Breast epithelium (tissue), 4 donors: ENCODE measurements at places on chromosomes 7 and 10. TPM values are rescaled to one million over a fixed set of nuclear protein-coding genes. Genes with fewer than 3 reads are reported as not detected.

CPA2 gene
- not detected for total RNA-seq

VAX1 gene
- not detected for total RNA-seq

PIK3AP1 gene
- total RNA-seq = 14.2 TPM

PON1 gene
- total RNA-seq = not detected

OR2A12 gene
- not detected for total RNA-seq

C1QL3 gene
- total RNA-seq = not detected

DKK1 gene
- total RNA-seq = 2.0 TPM

SKAP2 gene
- total RNA-seq = 46.5 TPM

ATP5MK gene
- 204 TPM for total RNA-seq

TWIST1 gene
- total RNA-seq = 99.5 TPM

ZNF12 gene
- total RNA-seq = 20.6 TPM

GRCh38 chr10:83603708-83604107 lies 535.6 kb upstream of the GHITM start:
- H3K36me3 ChIP-seq = no peaks in the 10 kb centered on the region
- no peak overlapping the region for H3K4me3 ChIP-seq
- no peaks in the 10 kb centered on the region for H3K4me1 ChIP-seq
- DNase-seq = no peak
- no peak overlapping the region for H3K27ac ChIP-seq

- H3K4me1 ChIP-seq = no peaks in the 10 kb centered on the region
- H3K27ac ChIP-seq = no peak overlapping the region
- no peak overlapping the region for H3K4me3 ChIP-seq
- no peaks in the 10 kb centered on the region for H3K27me3 ChIP-seq
Measured at GRCh38 chr7:95511716-95512260, 26.0 kb downstream of the ASB4 start.

GRCh38 chr7:116584721-116585120 lies 59.9 kb downstream of the CAV1 start:
- H3K27me3 ChIP-seq = no peaks in the 10 kb centered on the region
- no peak for DNase-seq
- H3K27ac ChIP-seq = no peak overlapping the region

DNA sequence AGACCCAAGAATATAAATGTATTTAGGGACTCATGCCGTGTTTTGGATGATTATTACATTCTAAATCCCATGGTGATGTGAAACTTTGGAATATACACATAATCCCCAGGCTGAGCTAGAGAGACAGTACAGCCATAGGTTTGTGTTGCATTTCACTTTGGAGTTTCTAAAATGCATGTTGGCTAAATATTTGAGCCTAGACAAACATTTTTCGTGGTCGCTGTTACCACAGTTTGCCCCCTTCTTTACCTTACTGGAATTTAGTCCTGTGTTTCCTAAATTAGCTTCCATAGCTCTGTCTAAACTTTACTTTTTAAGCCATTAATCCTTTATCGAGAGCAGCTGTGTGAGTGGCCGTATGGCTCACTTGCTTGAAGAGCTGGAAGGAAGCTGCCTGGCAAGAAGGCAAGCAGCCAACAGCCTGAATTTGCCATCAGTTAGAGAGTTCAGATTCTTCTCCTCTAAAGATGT lies 192.0 kb downstream of the BICC1 start:
- no peak for DNase-seq
- no peaks in the 10 kb centered on the region for H3K4me1 ChIP-seq
- no peak overlapping the region for H3K4me3 ChIP-seq

DNA sequence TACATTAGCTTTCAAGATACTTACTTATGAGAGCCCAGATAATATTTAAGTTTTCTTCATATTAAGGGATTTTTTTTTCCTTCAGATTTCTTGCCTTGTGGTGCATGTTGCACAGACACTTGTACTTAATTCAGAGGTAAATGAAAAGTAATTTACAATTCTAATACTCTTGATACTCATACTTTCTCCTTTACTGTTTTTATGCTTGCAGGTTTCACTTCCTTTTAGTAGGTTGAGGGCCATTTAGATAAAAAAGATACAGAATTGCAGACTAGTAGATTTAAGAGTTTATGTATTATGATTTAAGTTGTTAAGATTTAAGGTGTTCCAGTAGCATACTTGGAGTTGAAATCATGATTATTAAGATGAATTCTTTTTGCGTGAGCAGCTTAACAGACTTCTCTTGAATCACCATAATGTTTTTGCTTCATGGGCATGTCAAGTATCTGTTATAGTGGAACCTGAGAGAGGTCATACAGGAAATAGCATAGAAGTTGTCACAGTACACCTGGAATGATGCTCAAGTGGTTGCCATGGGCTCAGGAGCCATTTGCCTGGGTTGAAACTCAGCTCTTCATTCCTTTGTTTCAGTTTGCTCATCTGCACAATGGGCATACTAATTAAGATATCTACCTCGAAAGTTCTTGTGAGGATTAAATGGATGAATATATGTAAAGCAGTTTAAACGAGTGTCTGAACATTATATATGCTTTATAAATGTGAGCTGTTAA lies 174.8 kb upstream of the PRPS1L1 start:
- no peak overlapping the region for H3K27ac ChIP-seq
- no peak for DNase-seq
- H3K27me3 ChIP-seq = no peaks in the 10 kb centered on the region
- H3K4me3 ChIP-seq = no peak overlapping the region
- H3K36me3 ChIP-seq = no peaks in the 10 kb centered on the region
- H3K4me1 ChIP-seq = no peaks in the 10 kb centered on the region

- H3K4me3 ChIP-seq = no peak overlapping the region
- no peaks in the 10 kb centered on the region for H3K36me3 ChIP-seq
- H3K27ac ChIP-seq = no peak overlapping the region
- no peak for DNase-seq
Measured at GRCh38 chr10:105743343-105744056, 1102.4 kb downstream of the SORCS3 start.

- no peaks in the 10 kb centered on the region for H3K4me1 ChIP-seq
- H3K36me3 ChIP-seq = no peaks in the 10 kb centered on the region
- H3K4me3 ChIP-seq = peak overlapping the region; percentile 94
- DNase-seq = no peak
- H3K27me3 ChIP-seq = no peaks in the 10 kb centered on the region
- H3K27ac ChIP-seq = peak overlapping the region; percentile 95
Measured at GRCh38 chr7:90210475-90210874, 1.1 kb upstream of the STEAP2 start.

DNA sequence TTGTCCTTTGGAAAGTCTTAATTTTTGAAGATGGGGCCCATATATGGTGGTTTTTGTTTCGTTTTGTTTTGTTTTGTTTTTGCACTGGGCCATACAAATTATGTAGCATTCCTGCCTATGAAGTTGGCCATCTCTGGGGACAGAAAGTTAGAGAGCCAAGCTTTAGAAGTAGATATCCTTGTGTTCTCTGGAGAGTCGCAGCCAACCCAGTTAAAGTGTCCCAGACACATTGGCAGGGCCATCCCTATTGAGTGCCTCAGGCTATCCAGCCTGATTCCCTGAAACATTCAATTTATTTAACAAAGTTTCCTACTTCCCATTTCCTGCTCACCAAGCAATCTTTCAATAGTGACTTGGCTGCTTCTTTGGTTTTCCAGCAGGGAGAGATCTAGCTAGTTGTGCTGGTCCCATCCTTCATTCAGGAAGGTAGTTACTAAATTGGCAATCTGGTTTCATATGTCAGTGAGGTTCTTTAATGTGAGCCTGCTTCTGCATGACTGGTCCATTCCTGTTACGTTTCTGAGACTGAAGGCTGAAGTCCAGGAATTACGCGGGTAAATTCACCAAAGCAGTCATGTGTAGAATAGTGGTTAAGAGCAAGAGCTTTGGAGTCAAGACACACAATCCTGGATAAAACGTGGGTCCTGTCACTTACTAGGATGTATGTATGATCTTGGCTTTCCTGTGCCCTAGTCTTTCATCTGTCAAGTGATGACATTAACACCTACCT lies 49.3 kb upstream of the HBP1 start:
- no peaks in the 10 kb centered on the region for H3K36me3 ChIP-seq
- H3K27ac ChIP-seq = no peak overlapping the region

DNA sequence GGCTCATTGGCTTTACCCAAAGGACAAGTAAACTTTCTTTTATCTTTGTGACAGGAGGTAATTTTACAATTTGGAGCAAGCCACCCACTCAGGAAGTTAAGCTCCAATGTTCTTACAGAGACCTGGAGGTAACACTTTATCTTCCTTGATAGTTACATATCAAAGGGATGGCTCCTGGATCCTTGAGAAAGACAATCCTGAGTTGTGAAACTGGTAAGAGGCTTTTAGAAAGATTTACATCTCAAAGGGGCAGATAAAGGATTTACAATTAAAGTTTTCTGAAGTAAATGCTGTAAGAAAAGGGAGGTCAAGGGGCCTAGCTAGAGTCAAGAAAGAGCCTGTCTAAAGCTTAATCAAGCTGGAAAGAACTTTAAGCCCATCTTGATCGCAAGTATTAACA lies 124.4 kb upstream of the ZNF804B start:
- H3K4me3 ChIP-seq = no peak overlapping the region
- no peak for DNase-seq
- peaks cover 5% of the 10 kb centered on the region for H3K36me3 ChIP-seq
- H3K4me1 ChIP-seq = no peaks in the 10 kb centered on the region
- no peak overlapping the region for H3K27ac ChIP-seq
- H3K27me3 ChIP-seq = no peaks in the 10 kb centered on the region

GRCh38 chr10:10915215-10915614 lies 102.5 kb upstream of the CELF2 start:
- H3K36me3 ChIP-seq = no peaks in the 10 kb centered on the region
- no peaks in the 10 kb centered on the region for H3K4me1 ChIP-seq
- no peak overlapping the region for H3K27ac ChIP-seq
- H3K4me3 ChIP-seq = no peak overlapping the region

- H3K27me3 ChIP-seq = no peaks in the 10 kb centered on the region
- no peak overlapping the region for H3K4me3 ChIP-seq
Measured at GRCh38 chr7:31033674-31034300, 18.3 kb upstream of the ADCYAP1R1 start.

DNA sequence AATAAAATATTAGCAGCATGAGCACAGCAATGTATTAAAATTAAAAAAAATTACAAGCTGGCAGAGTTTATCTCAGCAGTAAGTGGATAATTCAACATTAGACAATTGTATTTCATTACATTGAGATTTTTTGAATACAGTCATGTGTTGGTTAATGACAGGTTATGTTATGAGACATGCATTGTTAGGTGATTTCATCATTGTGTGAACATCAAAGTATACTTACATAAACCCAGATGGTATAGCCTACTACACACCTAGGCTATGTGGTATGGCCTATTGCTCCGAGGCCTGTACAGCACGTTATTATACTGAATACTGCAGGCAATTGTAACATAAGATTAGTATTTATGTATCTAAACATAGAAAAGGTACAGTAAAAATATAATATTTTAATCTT lies 29.7 kb downstream of the CCDC6 start:
- no peak overlapping the region for H3K4me3 ChIP-seq
- H3K27me3 ChIP-seq = no peaks in the 10 kb centered on the region
- H3K27ac ChIP-seq = no peak overlapping the region
- DNase-seq = no peak

DNA sequence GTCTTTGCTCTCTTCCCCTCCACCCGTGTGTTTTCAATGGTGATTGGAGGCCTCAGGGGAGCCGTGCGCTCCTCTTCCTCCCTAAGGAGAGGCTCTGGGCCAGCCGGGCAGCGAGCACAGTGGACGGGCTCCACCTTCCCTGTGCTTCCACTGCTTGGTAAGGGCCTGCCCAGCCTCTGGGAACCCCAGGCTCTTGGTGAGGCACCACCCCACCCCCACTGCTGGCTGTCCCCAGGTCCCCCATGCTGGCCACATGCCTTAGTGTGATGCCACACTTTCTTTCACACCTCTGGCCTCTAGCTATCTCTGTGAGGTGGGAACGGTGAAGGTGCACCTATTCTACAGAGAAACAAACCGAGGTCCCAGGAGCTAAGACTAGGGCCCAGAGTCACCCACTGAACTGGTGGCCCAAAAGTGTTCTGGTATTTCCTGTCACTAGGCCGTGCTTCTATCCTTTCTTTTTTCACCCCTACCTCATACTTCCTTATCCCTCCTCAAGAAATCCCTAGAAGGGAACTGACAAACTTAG lies 53.3 kb downstream of the UNC5B start:
- H3K36me3 ChIP-seq = no peaks in the 10 kb centered on the region
- H3K4me3 ChIP-seq = no peak overlapping the region
- H3K27ac ChIP-seq = no peak overlapping the region
- DNase-seq = no peak
- peaks cover 12% of the 10 kb centered on the region for H3K4me1 ChIP-seq
- no peaks in the 10 kb centered on the region for H3K27me3 ChIP-seq

GRCh38 chr7:135181929-135182678 lies 11.6 kb upstream of the CYREN start:
- no peak overlapping the region for H3K4me3 ChIP-seq
- H3K27me3 ChIP-seq = no peaks in the 10 kb centered on the region
- DNase-seq = no peak

GRCh38 chr10:33010132-33011037 lies 52.4 kb upstream of the ITGB1 start:
- no peak for DNase-seq
- H3K4me3 ChIP-seq = no peak overlapping the region
- no peaks in the 10 kb centered on the region for H3K36me3 ChIP-seq
- H3K27me3 ChIP-seq = no peaks in the 10 kb centered on the region

DNA sequence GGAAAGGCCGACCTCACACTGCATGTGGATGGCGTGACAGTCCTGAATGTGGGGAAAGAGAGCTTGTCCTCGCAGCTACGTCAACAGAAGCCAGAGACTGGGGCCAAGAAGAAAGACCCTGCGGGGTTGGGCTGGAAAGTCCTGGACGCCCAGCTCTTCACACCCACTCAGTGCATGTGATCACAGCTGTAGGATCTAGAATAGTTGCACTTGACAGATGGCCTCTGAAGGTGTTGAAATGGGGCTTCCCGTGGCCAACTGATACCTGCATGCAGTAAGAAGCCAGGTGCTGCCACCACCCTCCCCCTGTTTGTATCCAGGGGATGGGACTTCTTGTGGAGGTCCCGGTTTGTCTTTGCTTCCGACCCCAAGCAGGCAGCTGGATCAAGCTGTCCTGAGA lies 34.1 kb upstream of the OCM2 start:
- H3K4me3 ChIP-seq = no peak overlapping the region
- H3K4me1 ChIP-seq = no peaks in the 10 kb centered on the region
- H3K27ac ChIP-seq = no peak overlapping the region
- no peaks in the 10 kb centered on the region for H3K27me3 ChIP-seq

DNA sequence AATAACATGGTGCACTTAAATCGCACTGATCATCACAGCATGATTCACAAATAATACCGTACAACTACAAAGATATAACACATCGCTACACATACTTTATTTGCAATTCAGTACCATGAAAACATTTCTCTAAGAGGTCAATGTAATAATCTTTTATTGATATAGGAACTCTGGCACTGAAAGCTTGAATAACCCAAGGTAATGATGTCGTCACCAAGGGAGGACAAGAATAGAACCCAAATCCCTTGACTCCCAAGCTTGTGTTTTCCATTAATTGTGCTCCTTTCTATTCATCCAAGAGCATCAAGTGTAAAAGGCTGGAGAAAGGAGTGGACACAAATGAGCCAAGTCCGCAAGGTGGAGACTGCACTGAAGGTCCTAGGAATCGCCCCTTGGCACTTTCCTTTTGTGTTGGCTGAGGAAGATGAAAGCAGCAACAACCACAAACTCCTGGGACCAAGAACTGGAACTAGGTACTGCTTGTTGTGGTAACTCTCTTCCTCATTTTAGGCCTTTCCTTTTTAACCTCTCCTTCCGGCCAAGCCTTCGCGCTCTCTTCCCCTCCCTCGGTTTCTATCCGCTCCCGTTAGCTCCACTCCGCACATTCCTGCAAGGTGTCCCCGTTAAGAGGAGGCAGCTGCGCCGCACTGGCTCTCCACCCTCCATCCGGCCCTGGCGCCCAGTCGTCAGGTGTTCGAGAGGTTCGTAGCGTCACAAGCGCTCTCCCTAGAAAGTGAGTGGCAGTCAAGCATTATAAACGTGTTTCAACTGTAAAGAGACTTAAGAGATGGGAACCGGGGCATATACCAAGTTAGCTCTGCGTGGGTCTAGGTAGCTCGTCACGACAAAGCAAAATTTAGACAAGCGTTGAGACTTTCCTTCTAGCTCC lies 1.0 kb upstream of the CBLL1 start:
- H3K36me3 ChIP-seq = no peaks in the 10 kb centered on the region
- peaks cover 4% of the 10 kb centered on the region for H3K4me1 ChIP-seq
- no peaks in the 10 kb centered on the region for H3K27me3 ChIP-seq
- peak; percentile 58 for DNase-seq
